Uterus (tissue), 4 donors: ENCODE measurements at places on chromosomes 16 and 17. TPM values are rescaled to one million over a fixed set of nuclear protein-coding genes. Genes with fewer than 3 reads are reported as not detected.

Gene SHISA9
- total RNA-seq = 0.27 TPM

Gene PRKCB
- 3.9 TPM for total RNA-seq

Gene PDILT
- not detected for total RNA-seq

GRCh38 chr16:20791923-20792612 is 14.2 kb downstream of the ERI2 start:
- H3K27me3 ChIP-seq = no peaks in the 10 kb centered on the region
- no peak for DNase-seq
- H3K4me3 ChIP-seq = no peak overlapping the region
- no peak overlapping the region for H3K27ac ChIP-seq

GRCh38 chr16:30884760-30885159 is 9.1 kb downstream of the BCL7C start:
- DNase-seq = no peak
- no peak overlapping the region for H3K4me3 ChIP-seq
- no peaks in the 10 kb centered on the region for H3K4me1 ChIP-seq
- H3K27ac ChIP-seq = no peak overlapping the region
- H3K27me3 ChIP-seq = no peaks in the 10 kb centered on the region

- peak; percentile 65 for DNase-seq
- no peaks in the 10 kb centered on the region for H3K36me3 ChIP-seq
- no peaks in the 10 kb centered on the region for H3K4me1 ChIP-seq
Observed at GRCh38 chr16:10385725-10386516, at the start of gene ATF7IP2. ATF7IP2 (plus strand) TSS chr16:10386061; CDS start chr16:10430621, 44,560 bp downstream.
